ENCODE measurements at places on chromosomes 7 and 10. TPM values are rescaled to one million over a fixed set of nuclear protein-coding genes. Genes with fewer than 3 reads are reported as not detected.

Gene AP1S1
- total RNA-seq: 40.6 TPM

Gene SORCS1
- not detected for total RNA-seq

Gene GSAP
- 1.5 TPM for total RNA-seq

Gene TMEM229A
- total RNA-seq: not detected

Gene PLXNA4
- total RNA-seq: 0.05 TPM

Gene ASB15
- not detected for total RNA-seq

Gene TRIM50
- total RNA-seq: not detected

- no peak overlapping the region for H3K4me3 ChIP-seq
- H3K27me3 ChIP-seq: no peaks in the 10 kb centered on the region
- peaks cover 2% of the 10 kb centered on the region for H3K4me1 ChIP-seq
- no peak overlapping the region for H3K27ac ChIP-seq
These were observed 337.7 kb upstream of the NPVF start for GRCh38 chr7:25565949-25566348.

GRCh38 chr10:88835096-88835909 lies 16.3 kb downstream of the ANKRD22 start:
- H3K27ac ChIP-seq: no peak overlapping the region
- H3K4me1 ChIP-seq: peaks cover 20% of the 10 kb centered on the region
- no peaks in the 10 kb centered on the region for H3K36me3 ChIP-seq
- DNase-seq: peak; percentile 95
- no peak overlapping the region for H3K4me3 ChIP-seq

GRCh38 chr7:50940621-50941020 lies 157.9 kb upstream of the GRB10 start:
- peaks cover 16% of the 10 kb centered on the region for H3K27me3 ChIP-seq
- H3K4me1 ChIP-seq: no peaks in the 10 kb centered on the region
- no peak overlapping the region for H3K27ac ChIP-seq
- DNase-seq: no peak
- H3K4me3 ChIP-seq: no peak overlapping the region
- no peaks in the 10 kb centered on the region for H3K36me3 ChIP-seq

DNA sequence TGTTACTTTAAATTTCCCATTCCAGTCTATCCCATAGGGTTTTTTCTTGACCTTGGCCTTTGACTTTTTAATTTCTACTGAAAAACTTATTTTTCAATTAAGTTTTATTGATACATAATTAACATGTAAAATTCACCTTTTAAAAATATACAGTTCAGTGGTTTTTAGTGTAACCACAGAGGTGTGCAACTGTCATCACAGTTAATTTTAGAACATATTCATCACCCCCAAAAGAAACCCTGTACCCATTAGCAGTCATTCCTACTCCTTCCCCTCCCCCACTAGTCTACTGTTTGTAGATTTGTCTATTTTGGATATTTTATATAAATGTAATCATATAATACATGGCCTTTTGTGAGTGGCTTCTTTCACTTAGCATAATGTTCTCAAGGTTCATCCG lies 96.5 kb upstream of the GJD4 start:
- peaks cover 19% of the 10 kb centered on the region for H3K4me1 ChIP-seq
- H3K27me3 ChIP-seq: no peaks in the 10 kb centered on the region
- H3K4me3 ChIP-seq: no peak overlapping the region
- no peak overlapping the region for H3K27ac ChIP-seq
- DNase-seq: no peak
- H3K36me3 ChIP-seq: peaks cover 7% of the 10 kb centered on the region

GRCh38 chr7:136698977-136699376 lies 169.5 kb upstream of the CHRM2 start:
- no peaks in the 10 kb centered on the region for H3K27me3 ChIP-seq
- H3K4me1 ChIP-seq: no peaks in the 10 kb centered on the region
- H3K4me3 ChIP-seq: no peak overlapping the region
- H3K27ac ChIP-seq: no peak overlapping the region
- DNase-seq: no peak
- H3K36me3 ChIP-seq: no peaks in the 10 kb centered on the region

DNA sequence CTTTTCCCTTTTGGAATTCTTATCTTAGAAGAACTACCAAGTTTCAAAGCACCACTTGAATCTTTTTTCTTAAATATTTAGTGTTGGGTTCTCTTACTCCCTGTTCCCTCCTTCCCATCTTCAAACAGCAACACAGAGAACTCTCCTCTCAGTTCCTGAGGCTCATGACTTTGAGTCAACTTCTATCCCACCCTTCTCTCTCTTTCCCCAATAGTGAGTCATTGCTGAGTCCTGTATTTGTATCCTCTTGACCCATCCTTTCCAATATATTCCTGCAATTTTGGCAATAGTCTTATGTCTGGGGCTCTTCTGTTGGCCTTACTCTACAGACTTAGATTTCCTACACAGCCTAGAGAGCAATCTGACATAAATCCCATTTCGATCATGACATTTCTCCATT lies 20.8 kb upstream of the JCAD start:
- H3K4me1 ChIP-seq: no peaks in the 10 kb centered on the region
- no peak for DNase-seq
- H3K36me3 ChIP-seq: no peaks in the 10 kb centered on the region
- no peak overlapping the region for H3K27ac ChIP-seq

DNA sequence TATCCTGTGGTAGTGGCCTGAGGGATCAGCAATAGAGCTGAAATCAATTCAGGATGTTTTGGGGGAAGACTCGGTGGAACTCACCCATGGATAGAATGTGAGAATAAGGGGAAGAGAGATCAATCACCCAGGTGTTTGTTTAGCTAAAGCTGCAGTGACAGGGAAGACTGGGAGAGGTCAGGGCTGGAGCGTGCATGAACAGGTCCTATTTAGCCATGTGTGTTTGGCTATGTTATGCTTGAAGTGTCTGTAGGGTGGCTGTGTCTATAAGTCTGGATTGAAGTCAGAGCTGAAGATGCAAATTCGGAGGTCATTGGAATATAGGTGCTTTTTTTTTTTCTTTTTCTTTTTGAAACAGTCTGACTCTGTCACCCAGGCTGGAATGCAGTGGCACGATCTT lies 4.6 kb downstream of the ATP6V1F start:
- no peak overlapping the region for H3K4me3 ChIP-seq
- H3K27ac ChIP-seq: no peak overlapping the region
- peaks cover 3% of the 10 kb centered on the region for H3K36me3 ChIP-seq
- DNase-seq: no peak
- peaks cover 17% of the 10 kb centered on the region for H3K4me1 ChIP-seq

- H3K27ac ChIP-seq: no peak overlapping the region
- H3K36me3 ChIP-seq: peaks cover 31% of the 10 kb centered on the region
- H3K4me3 ChIP-seq: no peak overlapping the region
- H3K4me1 ChIP-seq: peaks cover 23% of the 10 kb centered on the region
- H3K27me3 ChIP-seq: no peaks in the 10 kb centered on the region
These were observed 5.9 kb downstream of the MGMT start for GRCh38 chr10:129472696-129473555.

DNA sequence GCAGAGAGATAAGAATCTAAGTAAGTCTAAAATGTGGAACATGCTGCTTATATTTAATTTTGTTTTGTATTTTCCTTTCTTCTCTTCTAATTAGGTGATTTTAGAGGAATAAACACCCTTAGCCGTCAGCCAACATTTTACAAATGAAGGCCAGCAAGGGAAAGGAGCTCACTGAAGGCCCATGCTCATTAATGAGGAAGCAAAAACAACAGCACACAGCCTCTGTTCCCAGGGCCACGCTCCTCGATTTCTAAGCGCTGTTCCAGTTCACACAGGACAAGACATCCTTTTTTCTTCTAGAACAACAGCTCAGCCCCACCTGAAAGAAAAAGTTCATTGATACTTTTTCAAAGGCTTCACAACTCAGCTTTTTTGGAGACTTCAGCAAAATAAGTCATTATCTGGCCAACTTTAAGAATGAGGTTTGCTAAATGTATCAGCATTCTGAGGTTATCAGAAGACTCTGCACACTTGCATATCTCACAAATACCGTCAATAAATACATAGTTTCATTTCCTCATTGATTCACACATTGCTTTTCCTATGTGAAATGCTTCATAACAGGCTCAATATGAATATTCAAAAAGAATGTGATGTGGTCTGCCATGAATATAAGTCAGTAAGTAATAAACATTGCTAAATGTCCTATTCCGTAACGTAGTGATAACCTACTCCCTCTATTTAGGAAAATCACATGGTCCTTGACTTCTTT lies 34.8 kb upstream of the SFMBT2 start:
- no peaks in the 10 kb centered on the region for H3K36me3 ChIP-seq
- no peaks in the 10 kb centered on the region for H3K27me3 ChIP-seq
- no peak overlapping the region for H3K27ac ChIP-seq
- no peaks in the 10 kb centered on the region for H3K4me1 ChIP-seq
- DNase-seq: no peak

- no peak overlapping the region for H3K4me3 ChIP-seq
- no peak overlapping the region for H3K27ac ChIP-seq
- H3K4me1 ChIP-seq: peaks cover 5% of the 10 kb centered on the region
- DNase-seq: no peak
- H3K27me3 ChIP-seq: no peaks in the 10 kb centered on the region
These were observed 335.2 kb downstream of the PRPF18 start for GRCh38 chr10:13921941-13922340.

DNA sequence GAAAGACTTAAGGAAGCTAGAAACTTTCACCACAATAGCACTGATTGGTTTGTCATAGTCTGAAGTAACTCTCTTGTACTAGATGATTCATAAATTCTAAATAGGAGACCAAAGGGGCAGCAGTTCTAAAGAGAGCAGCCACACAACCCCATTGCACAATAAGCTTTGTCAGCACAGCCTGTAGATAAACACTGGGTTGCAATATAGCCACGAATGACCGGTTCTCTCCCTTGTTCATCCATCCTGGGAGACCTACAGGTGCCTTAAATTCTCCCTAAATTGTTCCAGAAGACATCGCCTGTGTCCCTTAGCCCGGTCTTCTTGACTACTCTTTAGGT lies 167.0 kb downstream of the SNX13 start:
- H3K36me3 ChIP-seq: no peaks in the 10 kb centered on the region
- no peak overlapping the region for H3K4me3 ChIP-seq
- H3K27ac ChIP-seq: no peak overlapping the region
- DNase-seq: no peak

- no peak overlapping the region for H3K4me3 ChIP-seq
- no peaks in the 10 kb centered on the region for H3K4me1 ChIP-seq
- no peaks in the 10 kb centered on the region for H3K27me3 ChIP-seq
- H3K36me3 ChIP-seq: no peaks in the 10 kb centered on the region
- DNase-seq: no peak
- H3K27ac ChIP-seq: no peak overlapping the region
These were observed 410.5 kb downstream of the PAXIP1 start for GRCh38 chr7:154592388-154592787.

GRCh38 chr10:89092981-89093380 lies 102.4 kb downstream of the FAS start:
- no peaks in the 10 kb centered on the region for H3K36me3 ChIP-seq
- no peak overlapping the region for H3K27ac ChIP-seq
- no peaks in the 10 kb centered on the region for H3K27me3 ChIP-seq

DNA sequence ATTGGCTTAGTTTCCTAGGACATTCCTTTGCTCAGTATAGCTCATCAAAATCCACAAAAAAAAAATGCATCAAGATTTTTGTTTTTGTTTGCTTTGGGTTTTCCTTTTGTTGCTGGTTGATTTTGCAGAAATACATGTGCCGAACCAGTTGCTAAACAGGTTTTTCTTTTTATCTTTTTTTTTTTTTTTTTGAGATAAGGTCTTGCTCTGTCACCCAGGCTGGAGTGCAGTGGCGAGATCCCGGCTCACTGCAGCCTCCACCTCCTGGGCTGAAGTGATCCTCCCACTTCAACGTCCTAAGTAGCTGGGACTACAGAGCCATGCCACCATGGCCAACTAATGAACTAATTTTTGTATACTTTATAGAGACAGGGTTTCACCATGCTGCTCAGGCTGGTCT lies 8.3 kb downstream of the CSTF2T start:
- H3K27ac ChIP-seq: no peak overlapping the region
- no peak for DNase-seq
- peaks cover 16% of the 10 kb centered on the region for H3K4me1 ChIP-seq
- no peak overlapping the region for H3K4me3 ChIP-seq
- H3K27me3 ChIP-seq: no peaks in the 10 kb centered on the region
- H3K36me3 ChIP-seq: peaks cover 13% of the 10 kb centered on the region

DNA sequence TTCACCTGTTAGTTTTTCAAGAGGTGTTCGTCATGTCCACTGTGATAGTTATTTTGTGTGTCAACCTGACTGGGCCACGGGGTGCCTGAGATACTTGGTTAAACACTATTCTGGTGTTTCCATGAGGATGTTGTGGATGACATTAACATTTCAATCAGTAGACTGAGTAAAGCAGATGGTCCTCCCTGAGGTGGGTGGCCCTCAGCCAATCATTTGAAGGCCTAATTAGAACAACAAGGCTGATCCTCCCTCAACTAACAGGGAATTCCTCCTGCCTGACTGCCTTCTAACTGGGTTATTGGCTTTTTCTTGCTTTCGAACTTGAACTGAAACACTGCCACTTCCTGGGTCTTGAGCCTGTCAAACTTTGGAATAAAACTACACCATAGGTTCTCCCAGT lies 75.8 kb downstream of the ENO4 start:
- DNase-seq: no peak
- H3K27ac ChIP-seq: no peak overlapping the region
- H3K4me1 ChIP-seq: no peaks in the 10 kb centered on the region

Measured in activated naive CD4-positive, alpha-beta T cell treated with anti-CD3 and anti-CD28 coated beads for 36 hours (primary cell).